ENCODE measurements at places on chromosomes 7 and 10.

DNA sequence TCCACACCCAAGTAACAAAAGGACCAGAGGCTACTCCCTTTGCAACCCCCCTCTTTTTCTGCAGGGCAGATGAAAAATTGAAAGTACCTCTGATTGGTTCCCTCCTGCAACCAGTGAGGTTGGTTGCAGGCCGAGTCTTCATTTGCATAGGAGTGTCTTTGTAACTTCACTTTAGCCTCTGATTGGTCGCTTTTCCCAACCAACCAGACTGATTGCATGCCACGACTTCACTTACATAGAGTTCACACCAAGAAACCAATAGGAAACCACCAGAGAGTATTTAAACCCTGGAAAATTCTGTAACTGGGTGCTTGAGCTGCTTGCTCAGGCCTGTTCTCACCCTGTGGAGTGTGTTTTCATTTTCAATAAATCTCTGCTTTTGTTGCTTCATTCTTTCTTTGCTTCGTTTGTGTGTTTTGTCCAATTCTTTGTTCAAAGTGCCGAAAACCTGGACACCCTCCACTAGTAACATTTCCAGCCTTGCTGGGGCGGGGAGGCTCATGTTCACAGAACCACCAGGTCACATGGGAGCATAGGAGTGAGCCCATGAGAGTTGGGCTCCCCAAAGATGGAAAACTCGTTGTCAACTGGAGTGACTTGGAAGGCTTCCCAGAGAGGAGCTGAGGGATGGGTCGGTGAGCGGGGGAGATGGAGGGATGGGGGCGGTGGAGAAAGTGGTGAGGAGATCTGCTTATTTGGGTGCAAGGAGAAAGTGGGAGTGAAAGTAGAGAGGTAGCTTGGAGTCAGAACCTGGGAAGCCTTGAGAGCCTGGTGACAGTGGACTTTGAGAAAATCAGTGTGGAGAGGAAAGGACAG, 223.6 kb downstream of the GFRA1 start:
- no peak for DNase-seq

- DNase-seq = no peak
Observed at GRCh38 chr7:20395511-20395910, 64.8 kb downstream of the ITGB8 start.

DNA sequence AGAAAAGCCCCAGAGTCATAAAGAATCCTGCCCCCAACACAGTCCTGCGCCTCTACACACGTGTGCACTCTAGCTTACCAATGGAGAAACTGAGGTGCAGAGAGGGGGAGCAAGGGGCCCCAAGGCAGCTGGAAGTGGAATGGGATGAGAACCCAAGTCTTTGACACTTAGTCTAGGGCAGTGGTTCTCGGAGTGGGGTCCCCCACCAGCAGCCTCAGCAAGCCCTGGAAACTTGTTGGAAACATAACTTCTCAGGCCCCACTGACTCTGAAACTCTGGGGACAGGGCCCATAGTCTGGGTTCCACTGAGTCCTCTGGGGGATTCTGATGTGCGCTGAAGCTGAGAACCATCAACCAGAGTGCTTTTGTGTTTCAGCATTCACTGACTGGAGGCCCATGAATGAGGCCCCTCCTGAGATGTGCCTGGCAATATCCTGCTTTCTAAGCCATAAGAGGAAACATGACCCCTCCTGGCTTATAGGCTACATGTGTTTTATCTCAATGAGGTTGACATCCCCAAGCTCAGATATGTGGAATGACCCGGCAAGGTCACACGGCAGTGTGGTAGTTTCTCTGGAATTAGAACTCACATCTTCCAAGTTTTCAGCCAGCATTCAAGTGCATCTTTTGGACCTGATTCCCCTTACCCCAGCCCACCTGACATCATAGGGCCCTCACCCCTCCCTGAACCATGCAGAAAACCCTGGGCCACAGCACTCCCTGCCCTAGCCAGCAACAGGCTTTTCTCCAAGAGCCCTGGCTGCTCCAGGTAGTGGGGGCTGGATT, 147.3 kb upstream of the PCBD1 start:
- no peak for DNase-seq

- DNase-seq = no peak
Observed at GRCh38 chr7:45998506-45998905, 77.4 kb upstream of the IGFBP3 start.

- no peak for DNase-seq
Observed at GRCh38 chr7:27836536-27836935, 96.6 kb downstream of the TAX1BP1 start.

- DNase-seq = no peak
Observed at GRCh38 chr10:112763916-112764520, 186.0 kb upstream of the TCF7L2 start.

GRCh38 chr7:43111630-43112458, 603 bp upstream of the HECW1 start:
- DNase-seq = no peak

- DNase-seq = no peak
Observed at GRCh38 chr10:23094786-23095403, 484 bp upstream of the MSRB2 start.

- DNase-seq = no peak
Observed at GRCh38 chr7:99235925-99236324, 28.0 kb upstream of the KPNA7 start.

DNA sequence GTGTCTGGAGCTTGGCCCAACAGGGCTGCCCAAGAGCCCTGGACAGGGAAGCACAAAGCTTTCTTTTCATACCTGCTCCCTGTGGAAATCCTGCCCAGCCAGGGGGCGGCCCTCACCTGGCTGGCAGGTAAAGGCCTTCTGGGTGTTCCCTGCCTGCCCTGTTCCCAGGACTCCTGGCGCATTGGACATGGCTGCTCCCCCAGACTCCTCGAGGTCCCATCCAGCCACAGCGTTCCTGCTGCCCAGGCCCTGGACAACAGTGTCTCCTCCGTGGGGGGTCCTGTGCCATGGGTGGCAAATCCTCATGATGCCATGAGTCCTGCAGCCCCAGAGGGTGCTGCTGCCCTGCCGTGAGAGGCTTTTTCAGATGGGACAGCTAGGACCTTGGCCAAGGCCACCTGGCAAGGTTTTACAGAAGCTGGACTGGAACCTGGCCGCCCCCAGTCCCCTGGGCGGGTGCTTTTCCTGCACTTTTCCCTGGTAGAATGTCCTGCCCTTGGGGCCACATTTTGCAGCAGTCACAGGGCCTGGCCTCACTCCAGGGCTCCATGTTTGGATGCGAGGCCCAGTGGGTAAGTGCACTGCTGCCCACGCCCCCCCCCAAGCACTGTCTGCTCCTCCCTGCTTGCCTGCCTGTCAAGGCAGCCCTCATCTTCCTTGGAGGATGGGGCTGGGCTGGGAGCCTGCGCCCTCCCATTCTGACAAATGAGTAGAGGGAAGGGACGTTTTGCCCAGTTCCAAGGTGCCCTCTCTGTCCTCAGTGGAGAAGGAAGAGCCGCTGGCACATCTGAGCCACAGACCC, 60.7 kb downstream of the LHPP start:
- DNase-seq = no peak

- DNase-seq = no peak
Observed at GRCh38 chr7:151755131-151755801, 121.6 kb downstream of the PRKAG2 start.

DNA sequence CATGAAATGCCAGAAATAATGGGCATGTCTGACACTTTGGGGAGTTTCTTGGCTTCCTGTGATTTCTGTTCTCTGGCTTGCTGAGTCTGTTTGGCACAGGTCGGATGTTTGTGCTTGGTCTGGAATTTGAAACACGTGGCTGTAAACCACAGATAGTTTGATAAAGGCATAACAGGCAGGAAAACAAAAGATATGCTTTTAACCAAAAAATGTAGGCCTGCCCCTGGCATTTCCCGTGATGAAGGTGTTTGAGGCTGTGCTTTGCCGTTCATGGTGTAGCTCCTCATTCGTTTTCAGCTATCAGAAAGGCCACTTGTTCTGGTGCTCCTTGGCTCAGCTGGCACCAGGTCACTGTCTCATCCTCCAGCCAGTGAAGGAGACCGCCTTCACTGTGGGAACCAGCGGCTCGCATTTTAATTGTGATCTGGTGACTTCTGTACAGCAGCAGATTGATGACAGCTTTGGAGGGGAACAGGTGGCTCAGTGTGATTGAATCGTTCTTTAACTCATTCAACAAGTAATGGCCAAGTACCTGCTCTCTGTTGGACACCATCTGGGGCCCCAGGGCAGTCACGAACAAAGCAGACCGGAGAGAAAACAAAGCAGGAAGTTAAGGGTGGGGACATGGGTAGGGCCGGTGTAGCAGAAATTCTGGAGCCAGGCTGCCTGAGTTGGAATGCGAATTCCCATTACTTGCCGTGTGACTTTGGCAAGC, 111.5 kb downstream of the CCNY start:
- no peak for DNase-seq

DNA sequence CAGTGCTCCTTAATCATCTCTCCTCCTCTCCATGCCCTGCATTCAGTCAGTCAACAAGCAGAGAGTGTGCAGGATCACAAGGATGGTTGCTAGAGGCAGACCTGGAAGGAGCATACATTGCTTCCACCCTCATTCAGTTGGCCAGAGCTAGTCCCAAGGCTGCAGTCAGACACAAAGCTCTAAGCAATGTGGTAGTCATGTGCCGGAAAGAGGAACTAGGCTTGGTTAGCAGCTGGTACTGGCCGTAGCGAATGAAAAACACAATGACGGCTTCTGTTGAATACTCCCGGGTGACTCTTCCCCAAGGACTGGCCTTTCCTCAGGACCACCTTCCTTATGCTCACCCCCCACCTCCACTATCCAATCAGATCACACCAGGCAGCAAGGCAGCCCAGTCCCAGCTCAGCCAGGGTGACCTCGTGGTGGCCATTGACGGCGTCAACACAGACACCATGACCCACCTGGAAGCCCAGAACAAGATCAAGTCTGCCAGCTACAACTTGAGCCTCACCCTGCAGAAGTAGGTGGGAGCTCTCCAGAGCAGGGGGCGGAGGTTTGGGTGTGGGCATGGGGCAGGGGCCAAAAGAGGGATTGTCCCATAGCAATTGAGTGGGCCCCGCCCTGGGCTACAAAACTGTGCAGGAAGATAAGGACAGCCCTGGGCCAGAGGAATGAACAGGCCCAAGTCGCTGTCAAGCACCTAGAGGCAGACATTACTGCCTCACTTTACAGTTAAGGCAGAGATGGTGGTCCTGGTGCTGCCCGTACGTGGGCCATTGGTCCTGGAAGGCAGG, 10.9 kb downstream of the LDB3 start:
- DNase-seq = no peak

- no peak for DNase-seq
Observed at GRCh38 chr10:33352175-33352574, 17.7 kb upstream of the NRP1 start.

GRCh38 chr7:10245406-10245805, 728.3 kb upstream of the PHF14 start:
- no peak for DNase-seq

DNA sequence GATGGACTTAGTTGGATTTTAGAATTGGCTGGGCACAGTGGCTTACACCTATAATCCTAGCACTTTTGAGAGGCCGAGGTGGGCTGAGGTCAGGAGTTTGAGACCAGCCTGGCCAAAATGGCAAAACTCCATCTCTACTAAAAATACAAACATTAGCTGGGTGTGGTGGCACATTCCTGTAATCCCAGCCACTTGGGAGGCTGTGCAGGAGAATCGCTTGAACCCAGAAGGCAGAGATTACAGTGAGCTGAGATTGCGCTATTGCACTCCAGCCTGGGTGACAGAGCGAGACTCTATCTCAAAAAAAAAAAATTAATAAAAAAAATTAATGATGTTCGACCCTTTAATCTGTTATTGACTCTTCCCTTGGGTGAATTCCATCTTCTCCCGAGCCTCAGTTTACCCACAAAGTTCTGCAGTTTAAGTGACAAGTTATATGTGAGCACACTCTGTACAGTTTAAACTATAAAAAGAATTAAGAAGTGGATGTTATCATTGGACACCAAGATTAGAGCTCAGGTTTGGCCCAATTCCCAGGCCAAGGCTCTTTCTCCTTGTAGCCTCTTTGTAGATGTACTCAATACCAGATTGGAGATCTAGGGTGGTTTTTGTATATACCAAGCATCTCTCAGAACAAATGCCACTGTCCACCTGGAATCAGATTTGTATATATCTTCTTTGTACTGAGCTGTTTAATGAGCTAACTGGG, 15.0 kb downstream of the KAT6B start:
- no peak for DNase-seq

DNA sequence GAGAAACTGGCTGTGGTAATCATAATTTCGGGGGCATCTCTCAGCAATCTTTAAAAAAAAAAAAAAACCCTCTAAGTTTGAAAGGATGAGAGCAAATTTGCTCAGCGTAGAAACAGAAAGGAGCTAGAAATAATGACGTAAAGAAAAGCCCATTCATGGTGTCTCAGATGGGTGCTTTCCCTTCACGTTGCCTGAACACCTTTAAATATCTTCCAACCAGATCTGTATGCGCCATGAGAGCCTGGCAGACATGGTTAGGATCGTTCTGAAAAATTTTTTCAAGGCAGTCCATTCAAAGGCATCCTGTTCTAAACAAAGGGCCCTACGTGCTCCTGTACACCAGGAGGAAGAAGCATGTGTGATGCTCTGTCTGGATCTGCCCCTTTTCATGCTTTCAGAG, 141.2 kb upstream of the C1QL3 start:
- no peak for DNase-seq

DNA sequence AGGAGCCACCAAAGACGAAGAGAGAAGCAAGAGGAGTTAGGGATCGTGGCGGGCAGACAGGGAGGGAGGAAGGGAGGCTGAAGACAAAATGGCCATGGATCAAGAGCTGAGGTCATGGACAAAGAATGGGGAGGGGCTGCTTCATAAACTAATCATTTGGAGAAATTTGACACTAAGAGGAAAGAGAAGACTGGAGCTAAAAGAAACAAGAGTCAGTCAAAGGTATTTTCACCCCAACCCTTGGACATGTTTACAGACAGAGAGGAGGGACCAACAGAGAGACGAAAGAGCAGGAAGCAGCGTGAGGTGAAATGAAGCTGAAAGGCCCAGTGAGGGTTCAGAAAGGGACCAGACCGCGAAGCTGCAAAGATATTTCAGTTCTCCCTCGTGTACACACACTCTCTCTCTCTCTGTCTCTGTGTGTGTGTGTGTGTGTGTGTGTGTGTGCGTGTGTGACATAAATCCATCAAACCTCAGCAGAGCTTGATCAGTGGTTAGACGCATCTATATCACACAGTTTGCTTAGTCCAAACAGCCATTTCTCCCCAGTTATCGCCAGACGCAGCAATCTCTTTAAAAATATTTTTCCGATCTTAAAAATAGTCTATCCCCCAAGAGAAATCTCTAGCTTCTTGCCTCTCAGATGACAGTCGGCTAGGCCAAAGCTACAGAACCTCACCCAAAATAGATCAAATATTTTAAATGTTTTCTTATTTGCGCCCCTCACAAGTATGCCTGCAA, 12.5 kb upstream of the CALD1 start:
- DNase-seq = no peak

- no peak for DNase-seq
Observed at GRCh38 chr10:47283101-47283630, 16.8 kb upstream of the GDF10 start.

GRCh38 chr7:8261711-8262695, at the start of gene ICA1:
TSS of gene ICA1 (minus strand) at chr7:8262167. CDS start at chr7:8235926, 26,241 bp downstream.
- DNase-seq = no peak

- DNase-seq = no peak
Observed at GRCh38 chr10:86079088-86079487, 287.5 kb downstream of the GRID1 start.

GRCh38 chr10:94292434-94293090, 70.2 kb downstream of the NOC3L start:
- DNase-seq = no peak

GRCh38 chr10:130864961-130865818, 446.3 kb downstream of the TCERG1L start:
- no peak for DNase-seq

- DNase-seq = peak; percentile 16
Observed at GRCh38 chr7:108497082-108497725, 28.7 kb downstream of the PNPLA8 start.

Measured in stimulated activated CD8-positive, alpha-beta memory T cell treated with anti-CD3 and anti-CD28 coated beads, Interleukin-4, amount 100 ng/mL, for 1 hour (primary cell).